DMS79 (cell line): ENCODE measurements at places on chromosomes 12 and 14.

DNA sequence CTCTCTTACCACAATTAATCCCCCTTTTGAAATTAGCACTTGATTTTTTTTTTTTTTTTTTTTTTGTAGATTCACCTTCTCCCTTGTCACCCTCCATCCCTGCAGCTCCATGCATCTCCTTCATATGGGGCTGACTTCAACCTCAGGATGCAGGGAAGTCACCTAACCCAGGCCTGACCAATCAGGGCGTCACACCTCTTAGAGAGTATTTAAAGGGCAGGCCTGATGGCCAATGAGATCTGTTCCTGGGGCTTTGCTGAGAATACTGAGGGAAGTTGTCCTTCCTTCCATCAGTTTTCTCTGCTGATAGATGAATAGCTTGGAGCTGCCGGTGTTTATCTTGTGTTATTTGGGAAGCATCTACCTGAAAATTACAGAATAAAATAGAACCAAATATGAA is 1104.7 kb upstream of the TMEM132C start:
- DNase-seq: no peak

DNA sequence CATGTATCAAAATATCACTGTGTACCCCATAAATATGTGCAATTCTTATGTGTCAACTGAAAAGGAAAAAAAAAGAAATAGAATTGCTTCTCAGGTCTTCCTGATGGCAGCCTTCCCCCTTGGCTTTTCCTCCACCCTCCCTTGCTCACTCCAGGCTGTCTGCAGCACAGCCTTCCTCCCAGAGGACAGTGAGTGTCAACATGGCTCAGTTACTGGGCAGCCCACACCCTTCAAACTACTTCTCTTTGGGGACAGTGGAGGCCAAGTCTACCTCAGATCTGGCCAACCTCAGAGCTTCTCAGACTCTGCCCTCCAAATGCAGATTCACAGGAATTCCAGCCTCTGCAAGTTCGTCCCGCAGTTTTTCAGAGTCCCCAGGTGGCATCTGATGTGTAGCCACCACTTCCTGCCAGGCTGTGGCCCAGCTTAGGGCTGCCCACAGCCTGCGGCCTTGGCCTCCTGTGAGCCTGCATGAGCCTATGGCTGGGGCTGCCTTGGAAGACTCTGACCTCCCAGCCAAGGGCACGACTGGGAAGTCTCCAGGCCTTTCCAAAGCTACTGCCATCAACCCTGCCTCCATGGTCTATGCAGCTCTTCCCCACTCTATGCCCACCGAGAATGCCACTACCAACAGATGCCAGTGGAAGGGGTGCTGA is 148.0 kb upstream of the PWP1 start:
- no peak for DNase-seq

DNA sequence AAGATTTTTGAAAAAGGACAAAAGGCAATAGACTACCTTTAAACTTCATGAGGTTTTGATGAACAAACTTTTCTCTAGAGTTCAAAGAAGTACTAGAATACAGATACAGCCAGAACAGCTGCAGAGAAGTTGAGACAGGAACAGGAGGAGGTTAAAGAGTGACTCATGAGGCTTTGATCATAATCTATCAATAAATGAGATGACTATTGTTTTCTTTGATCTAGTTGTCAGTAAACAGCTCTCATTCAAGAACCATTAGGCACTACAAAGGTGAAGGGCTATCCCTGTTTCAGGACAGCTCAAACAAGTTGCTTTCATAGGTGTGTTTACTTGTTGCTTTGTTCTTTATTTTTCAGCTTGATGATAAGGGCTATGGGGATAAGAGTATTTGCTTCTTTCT is 2.4 kb downstream of the WASHC3 start:
- DNase-seq: no peak

- DNase-seq: no peak
These were observed 150.7 kb downstream of the KTN1 start for GRCh38 chr14:55730592-55731310.

DNA sequence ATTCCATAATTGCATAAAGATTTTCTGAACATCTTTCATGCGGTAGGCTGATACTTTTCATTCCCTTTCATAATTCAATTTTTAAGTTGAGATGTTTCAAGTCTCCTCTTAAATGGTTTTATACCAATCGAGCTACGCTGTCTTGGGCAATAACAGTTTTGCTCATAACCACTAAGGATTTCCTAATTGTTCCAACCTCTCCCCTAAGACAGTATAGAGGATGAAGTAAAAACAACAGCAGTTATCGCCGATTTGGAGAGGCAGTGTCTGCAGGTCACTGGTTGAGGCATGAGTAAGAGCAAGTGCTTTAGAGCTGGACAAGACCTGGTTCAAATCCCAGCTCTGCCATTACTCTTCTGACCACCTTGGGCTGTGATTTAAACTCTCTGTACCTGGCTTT is 6.9 kb upstream of the MED13L start:
- DNase-seq: no peak

DNA sequence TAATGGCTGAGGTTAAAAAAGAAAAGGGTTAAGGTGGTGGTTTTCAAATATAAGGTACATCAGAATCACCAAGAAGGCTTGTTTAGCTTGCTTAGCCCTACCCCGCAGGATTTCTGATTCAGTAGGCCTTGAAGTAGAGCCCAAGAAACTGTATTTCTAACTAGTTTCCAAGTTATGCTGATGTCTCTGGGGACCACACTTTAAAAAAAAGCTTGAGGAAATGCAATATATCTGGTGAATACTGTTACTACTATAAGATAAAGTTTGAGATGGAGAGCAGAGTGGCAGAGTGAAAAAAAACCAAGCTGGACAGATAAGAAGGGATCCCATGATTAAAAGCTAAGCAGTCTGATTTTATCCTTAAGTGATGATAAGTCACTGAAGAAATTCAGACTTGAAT is 18.3 kb upstream of the GXYLT1 start:
- DNase-seq: no peak

GRCh38 chr14:74038020-74038859 is 19.1 kb downstream of the BBOF1 start:
- peak; percentile 43 for DNase-seq

GRCh38 chr14:92680781-92681650 is 67.4 kb downstream of the LGMN start:
- no peak for DNase-seq

DNA sequence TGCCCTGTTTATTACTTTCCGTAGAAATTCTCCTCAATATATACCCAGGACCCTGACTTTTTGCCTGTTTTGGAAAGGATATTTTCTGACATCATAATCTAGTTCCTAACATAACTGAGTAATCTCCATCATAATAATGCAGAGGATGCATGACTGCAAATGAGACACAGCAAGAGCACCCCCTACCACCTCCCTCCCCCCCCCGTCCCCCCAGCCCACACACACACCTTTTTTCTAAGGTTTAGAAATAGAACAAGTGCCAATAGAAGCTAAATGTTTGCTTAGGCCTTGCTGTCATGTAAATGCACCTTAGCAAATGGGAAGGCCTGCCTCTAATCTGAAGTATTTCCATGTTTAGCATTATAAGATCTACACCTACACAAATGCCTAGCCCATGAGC is at the start of gene PTHLH:
Gene PTHLH, minus strand, starts transcription at position 13 of the 400 bp plus-strand sequence. CDS start 3,239 bp downstream, outside the sequence.
- no peak for DNase-seq

- DNase-seq: no peak
These were observed 921.2 kb upstream of the FOXG1 start for GRCh38 chr14:27845241-27845850.

DNA sequence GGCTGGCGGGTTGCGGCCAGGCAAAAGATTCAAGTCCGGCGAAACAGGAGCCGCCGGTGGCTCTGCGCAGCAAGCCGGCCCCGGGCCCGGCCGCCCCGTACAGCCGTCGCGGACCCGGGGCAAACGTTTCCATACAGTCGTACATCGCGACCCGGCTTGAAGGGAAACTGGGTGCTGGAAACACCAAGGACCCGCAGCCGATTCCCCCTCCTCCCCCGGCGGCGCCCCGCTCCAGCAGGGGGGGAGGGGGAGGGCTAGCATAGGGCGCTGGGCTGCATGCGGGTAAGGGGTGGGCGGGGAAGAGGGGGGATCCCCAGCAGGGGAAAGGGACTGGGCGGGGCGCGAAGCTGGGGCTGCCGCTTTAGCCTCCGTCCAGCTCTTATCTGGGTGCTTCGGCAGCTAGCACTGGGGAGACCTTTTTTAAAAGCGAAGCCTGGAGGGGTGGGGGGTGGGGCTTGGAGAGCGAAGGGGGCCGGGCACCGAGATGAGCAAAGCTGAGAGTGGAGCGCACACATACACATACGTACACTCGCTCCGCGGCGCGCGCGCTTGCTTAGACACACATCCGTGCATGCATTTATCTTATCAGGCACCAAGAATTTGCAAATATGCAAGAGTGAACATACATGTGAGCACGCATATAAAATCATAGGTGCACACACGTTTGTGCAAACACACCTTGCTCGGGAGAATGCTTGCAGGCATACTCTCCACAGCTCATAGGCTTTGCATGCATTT is 11.9 kb downstream of the RARG start:
- DNase-seq: no peak
